Urinary bladder (tissue), 4 donors: ENCODE measurements at places on chromosomes 4 and X. TPM values are rescaled to one million over a fixed set of nuclear protein-coding genes. Genes with fewer than 3 reads are reported as not detected.

TKTL2 gene
- total RNA-seq: 0.11 TPM

DNA sequence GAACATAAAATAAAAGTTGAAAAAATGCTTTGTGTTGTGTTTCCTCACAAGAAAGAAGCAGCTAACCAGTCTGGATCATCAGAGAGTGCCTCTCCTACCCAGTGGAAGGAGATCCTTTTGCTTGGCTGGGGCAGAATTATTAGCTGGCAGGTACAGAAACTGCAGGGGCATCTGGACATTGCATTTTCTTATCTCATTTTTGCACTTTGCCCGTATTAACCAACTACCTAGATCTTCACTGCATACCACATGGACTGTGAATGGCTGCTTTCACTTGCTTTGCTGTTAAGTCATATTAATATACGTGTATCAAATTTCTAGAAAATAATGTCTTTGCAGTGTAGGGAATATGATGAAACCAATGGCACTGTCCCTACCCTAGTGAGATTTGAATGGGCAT is 52.9 kb upstream of the PDGFRA start:
- no peak for DNase-seq

DNA sequence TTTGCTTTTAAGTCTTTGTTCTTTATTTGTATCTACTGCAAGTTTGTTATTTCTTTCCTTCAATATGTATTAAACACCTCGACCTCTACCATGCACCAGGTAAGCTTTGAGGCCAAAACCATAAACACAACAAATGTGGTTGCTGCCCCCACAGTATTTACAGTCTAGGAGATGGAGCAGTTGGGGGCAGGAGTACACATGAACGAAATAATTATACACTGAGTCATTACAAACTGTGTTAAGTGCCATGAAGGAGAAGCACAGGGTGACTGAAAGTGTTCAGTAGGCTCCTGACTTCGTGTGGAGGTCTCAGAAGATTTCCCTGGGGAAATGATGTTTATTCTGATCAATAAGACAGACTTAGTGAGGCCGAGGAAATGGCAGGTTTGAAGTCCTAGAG is 30.3 kb downstream of the SLC25A43 start:
- DNase-seq: no peak

DNA sequence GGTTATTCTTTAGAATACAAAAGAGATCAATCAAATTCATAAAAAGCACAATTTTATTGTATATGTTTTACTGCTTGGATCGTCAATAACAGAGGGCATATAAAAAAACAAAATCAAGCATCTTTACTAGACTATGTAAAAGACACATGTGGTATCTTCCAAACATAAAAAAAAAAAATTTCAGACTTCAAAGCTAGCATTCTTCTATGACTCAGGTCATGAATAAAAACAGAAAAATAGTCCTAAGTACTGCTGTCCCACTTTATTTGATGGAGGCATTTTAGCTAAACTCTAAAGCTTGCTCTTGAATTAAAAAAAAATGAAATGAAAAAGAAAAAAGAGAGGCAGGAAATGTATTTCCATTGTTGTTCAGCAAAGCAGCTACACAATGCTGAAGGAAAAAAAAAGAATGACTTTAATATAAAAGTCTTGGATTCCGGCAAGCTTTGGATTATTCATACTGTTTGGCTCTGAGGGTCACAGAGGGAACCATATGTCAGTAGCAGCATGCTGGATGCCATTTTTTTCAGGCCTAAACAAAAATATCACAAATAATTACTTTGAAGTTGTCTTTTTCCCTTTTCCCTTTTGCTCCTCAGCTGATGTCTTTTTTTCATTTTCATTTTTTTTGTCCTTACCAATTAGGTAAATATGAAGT is 249.1 kb upstream of the DIAPH2 start:
- no peak for DNase-seq

- no peak for DNase-seq
These were observed 30.7 kb downstream of the PALLD start for GRCh38 chr4:168527560-168527959.

RPS6KA6 gene
- 9.6 TPM for total RNA-seq
